ENCODE measurements at places on chromosomes 6 and 20.

DNA sequence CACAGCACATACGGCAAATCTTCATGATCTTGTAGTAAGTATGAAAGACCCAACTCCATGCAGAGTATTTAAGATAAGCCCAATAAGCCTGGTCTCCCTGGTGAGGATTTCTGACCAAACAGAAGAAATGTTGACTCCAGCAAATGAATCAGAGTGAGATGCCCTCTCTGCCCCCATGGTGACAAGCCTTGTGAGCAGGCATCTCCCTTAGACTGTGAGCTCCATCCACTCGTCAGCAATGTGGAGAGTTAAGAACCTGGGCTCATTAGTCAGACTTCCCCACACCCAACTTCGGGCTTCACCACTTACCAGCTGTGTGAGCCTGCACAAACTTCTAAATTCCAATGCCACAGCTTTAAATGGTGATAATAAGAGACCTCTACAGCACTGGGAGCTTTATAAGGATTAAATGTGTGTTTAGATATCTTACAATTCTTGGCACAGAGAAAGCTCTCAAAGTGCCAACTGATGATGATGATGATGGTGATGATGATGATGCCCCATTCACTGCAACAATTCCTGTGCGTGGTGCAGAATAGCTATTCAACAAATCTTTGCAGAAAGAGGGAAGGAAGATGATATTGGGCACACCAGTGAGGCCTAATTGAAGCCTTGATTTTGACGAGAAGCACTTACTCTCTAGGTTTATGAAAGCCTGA, 253.4 kb upstream of the TAB2 start:
- DNase-seq, result no peak

GRCh38 chr6:99184696-99185095, 164.8 kb downstream of the FAXC start:
- DNase-seq, result no peak

GRCh38 chr6:24959319-24959718, 23.6 kb upstream of the RIPOR2 start:
- DNase-seq, result no peak

DNA sequence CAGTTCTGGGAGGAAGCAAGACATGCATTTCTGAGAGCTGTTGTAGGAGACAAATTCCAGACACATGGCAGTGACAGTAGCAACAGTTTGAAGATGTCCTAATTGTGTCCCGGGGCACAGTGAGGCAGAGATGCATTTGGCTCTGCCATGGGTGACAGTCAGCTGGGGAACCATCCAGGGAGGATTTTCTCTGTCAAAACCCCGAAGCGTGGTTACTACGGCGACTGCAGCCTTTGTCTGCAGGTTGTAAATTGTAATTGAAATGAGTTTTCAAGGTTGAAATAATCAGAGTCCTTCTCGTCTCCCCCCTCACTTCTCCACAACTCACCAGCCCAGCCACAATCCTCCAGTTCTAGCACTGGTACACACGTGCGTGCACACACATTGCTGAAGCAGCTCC, 100.1 kb downstream of the GRM4 start:
- DNase-seq, result no peak

- no peak for DNase-seq
Observed at GRCh38 chr6:22308939-22309338, 12.1 kb upstream of the PRL start.

- DNase-seq, result no peak
Observed at GRCh38 chr6:155066361-155066760, 71.2 kb downstream of the TIAM2 start.

GRCh38 chr6:98560841-98561240, 273.5 kb upstream of the POU3F2 start:
- no peak for DNase-seq

DNA sequence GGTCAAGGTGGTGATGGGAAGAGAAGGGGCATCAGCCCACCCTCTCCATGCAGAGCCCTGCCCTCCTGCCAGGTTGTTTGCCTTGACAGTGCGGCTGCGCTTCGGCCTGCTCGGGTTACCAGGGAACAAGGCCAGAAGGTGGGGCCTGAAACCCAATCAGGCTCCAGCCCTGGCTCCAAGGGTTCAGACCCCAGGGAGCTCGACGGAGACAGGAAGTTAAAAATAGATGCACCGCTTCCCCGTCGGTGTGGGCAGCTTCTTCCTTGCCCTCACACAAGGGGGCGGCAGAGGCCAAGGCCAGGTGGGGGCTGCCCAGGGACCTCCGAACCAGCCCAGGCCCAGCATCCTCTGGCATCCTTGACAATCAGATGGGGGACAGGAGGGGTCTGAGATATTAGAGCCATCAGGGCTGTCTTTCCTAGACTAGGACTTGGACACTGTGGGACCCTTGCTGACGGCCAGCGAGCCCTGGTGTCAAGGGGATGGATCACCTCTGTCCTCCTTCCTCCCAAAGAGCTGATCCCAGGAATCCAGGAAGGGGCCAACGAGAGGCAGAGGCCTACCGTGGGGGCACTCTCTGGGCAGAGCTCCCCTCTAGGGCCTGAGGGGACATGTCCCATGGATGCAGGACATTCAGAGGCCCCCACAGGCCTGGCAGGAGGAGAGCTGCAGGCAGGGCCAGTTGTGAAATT, 65.2 kb downstream of the RIPOR3 start:
- DNase-seq, result no peak

GRCh38 chr6:143570147-143570853, 58.8 kb upstream of the FUCA2 start:
- DNase-seq, result no peak

- DNase-seq, result no peak
Observed at GRCh38 chr6:118101831-118102345, 194.8 kb downstream of the SLC35F1 start.

DNA sequence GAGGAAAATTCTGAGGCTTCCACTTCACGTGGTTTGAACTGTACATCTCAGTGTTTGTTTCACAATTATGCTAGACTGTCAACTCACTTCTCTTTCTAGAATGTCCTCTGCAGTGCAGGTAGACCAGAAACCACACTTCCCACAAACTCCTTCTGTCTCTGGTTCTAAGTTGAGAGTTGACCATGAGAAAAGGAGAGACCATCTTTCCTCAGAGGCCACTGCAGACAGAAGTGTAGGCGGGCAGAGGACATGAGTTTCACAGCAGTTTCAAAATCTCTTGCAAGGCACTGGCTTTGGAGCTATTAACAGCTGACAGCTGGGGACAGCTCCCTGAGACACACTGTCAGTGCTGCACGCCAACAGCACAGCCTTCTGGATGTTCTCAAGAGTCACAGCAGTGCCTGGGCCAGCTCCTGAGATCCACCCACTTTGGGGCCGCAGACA, 55.4 kb upstream of the MOXD1 start:
- DNase-seq, result no peak

- no peak for DNase-seq
Observed at GRCh38 chr20:1392443-1392692, 486 bp downstream of the FKBP1A start.

DNA sequence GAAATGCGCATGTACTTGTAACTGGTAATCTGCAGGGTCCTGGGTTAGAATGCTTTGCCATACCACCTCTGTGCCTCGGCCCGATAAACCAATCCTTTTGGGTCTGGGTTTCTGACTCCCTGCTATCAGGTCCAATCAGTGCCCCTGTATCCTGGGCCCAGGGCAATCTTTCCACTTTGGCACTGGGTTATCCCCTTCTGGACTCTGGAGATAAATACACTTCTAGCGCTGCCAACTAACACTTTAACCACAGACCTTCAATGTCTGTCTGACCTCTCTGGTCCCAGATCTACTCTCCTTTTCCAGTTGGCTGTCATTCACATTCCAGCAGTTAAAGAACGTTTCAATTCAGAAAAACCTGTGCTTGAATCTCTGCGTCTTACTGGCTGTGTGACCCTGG, 55.3 kb downstream of the DNAAF9 start:
- DNase-seq, result no peak

- DNase-seq, result no peak
Observed at GRCh38 chr6:122678841-122679240, 68.6 kb downstream of the PKIB start.

DNA sequence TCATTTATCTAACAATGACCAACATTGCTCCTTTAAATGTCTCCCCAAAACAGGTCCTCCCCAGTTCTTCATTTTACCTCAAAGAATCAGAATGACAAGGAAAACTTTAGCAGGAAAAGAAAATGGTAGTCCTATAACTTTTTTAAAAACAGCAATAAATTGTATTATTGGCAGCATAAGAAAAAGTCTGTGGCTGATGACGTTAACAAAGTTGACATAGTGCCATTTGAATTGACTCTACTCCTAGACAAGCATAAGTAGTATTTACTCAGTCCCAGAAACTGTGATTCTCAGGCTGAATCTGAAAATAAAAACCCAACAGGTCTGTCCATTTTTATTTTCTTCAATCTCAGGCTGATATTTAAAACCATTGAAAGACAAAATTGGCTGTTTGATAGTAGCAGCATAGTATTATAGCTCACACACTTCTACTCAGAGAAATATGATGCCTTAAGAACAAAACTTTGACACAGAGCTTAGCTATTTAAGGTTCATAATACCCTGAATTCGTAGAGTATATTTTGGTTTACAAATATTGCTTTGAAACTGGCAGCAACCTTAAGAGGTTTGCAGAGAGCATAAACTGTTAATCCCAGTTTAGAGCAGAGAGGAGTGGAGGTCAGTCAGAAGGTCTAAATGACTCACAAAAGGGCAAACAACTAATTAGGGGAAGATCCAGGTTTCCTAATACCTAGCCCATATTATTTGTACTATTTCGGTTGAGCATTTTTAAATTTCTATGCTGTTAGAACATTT, 35.0 kb upstream of the TENT5A start:
- no peak for DNase-seq

- DNase-seq, result no peak
Observed at GRCh38 chr6:144543006-144543871, 258.1 kb downstream of the UTRN start.

GRCh38 chr6:97026298-97026697, 101.8 kb downstream of the KLHL32 start:
- no peak for DNase-seq

GRCh38 chr6:108803982-108804490, 44.2 kb upstream of the ARMC2 start:
- no peak for DNase-seq

DNA sequence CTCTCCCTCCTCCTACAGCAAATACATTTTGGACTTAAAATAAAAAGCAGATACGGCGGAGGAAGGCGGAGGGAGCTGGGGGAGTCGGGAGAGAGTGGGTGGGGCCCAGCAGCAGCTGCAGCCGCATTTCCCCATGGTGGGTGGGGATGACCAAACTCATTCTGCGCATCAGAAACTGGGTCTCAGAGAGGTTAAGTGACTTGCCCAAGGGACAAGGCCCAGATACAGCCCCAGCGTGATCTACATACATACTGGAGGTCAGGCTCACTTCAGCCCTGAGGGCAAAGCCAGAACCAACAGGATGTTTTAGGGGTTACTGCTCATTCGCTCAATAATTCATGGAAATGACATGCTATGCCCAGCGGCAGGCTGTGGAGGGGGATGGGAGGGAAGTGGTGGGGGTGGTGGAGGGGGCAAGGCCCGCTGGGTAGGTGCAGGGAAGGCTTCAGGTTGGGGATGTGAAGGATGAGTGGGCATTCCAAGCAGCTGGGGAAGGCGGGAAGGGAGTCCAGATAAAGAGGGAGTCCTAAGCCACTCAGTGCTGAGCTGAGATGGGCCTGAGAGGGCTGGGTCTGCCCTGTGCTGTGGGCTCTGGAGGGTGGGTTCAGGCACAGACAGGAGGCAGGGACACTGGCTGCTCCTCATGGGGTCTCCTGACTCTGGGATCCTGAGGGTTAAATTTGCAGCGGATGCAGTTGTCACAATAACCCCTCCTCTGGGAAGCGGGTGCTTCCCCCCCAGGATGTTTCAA, 31.0 kb downstream of the DLGAP4 start:
- DNase-seq, result no peak

DNA sequence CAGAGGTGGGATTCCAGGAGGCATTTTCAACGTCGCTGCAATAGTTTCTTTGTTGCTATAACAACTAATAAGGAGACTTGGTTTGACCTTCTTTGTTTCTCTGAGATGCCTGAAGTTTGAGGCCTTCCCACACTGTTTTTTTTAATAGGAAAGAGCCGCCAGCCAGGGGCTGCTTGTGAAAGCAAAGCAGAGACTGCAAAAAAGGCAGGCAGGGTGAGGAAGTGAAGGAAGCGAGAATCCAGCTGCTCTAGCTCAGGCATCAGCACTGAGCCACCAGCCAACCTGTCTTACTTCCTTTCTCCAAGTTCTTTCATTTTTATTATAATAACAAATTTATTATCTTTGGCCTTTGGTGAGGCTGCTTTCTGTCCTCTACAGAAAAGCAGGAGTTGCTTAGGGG, 179.1 kb downstream of the DOK5 start:
- DNase-seq, result no peak

DNA sequence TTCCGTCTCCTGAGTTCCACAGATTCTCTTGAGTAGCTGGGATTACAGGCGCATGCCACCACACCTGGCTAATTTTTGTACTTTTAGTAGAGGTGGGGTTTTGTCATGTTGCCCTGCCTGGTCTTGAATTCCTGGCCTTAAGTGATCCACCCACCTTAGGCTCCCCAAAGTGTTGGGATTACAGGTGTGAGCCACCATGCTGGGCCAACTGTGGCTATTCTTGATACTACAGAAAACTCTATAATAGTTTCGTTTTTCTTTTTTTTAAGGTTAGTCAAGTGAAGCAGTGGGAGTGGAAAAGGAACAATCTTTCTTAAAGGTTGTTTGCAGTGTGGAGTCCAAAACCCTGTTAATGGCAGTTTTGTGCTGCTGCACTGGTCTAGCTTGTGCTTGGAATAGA, 84.7 kb downstream of the POPDC3 start:
- no peak for DNase-seq

DNA sequence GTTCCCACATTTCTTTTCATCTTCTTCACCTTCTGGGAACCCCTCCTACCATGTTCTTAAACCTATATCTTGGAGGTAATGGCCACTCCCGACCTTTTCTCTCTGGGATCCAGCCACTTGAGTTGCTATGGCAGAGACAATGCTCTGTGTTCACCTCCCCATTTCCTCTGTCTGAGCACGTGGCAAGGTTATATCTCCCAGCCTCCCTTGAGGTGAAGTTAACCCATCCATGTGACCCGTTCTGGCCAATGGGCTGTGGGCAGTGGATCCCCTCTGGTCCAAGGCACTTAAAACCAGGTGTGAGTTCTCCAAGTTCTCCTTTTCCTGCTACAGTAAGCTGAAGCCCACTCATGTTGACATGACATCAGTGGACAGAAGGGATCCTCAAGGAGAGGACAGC, 261.4 kb downstream of the LRFN2 start:
- DNase-seq, result no peak

DNA sequence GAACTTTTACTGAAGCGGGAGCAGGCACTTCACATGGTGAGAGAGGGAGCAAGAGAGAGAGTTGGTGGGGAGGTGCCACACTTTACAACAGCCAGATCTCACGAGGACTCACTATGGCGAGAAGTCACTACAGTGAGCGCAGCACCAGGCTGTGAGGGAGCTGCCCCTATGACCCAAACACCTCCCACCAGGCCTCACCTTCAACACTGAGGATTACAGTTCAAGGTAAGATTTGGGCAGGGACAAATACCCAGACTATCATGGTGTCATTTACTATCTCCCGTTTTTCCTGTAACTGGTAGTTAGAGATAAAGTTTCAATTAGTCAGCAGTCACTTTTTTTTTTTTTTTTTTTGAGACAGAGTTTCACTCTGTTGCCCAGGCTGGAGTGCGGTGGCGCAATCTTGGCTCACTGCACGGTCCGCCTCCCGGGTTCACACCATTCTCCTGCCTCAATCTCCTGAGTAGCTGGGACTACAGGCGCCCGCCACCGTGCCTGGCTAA, 7.8 kb downstream of the RBCK1 start:
- DNase-seq, result no peak

All from mesenteric fat pad (tissue), 1 donor.